Stimulated activated CD4-positive, alpha-beta T cell treated with anti-CD3 and anti-CD28 coated beads, Interleukin-4, amount 100 ng/mL, for 1 hour (primary cell): ENCODE measurements at places on chromosomes 7 and 10.

DNA sequence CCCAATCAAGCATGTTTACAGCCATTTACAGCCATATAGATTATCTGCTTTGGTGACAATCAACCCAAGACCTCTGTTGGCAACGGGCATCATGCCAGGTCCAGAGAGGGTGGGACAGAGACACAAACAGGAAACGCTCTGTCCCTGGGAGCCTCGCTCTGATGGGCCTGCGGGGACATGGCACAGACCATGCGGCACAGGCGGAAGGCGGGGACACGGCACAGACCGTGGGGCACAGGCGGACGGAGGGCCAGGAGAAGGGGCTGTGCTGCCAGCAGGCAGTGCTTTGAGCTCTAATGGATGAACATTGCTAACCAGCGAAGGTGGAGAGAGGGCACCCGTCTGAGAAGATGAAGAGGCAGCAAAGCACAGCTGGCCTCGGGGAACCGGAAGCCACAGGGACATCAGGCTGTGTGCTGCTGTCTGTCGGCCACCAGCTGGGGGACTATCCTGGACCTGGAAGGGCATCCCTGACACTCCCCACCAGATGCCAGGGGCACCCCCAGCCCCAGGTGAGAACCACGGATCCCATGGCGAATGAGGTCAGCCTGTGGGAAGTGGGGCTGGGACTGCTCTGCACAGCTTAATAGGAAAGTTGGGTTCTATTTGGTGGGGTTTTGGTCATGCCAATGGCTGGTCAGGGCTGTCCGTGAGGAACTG is 61.0 kb downstream of the DIP2C start:
- no peak for DNase-seq

DNA sequence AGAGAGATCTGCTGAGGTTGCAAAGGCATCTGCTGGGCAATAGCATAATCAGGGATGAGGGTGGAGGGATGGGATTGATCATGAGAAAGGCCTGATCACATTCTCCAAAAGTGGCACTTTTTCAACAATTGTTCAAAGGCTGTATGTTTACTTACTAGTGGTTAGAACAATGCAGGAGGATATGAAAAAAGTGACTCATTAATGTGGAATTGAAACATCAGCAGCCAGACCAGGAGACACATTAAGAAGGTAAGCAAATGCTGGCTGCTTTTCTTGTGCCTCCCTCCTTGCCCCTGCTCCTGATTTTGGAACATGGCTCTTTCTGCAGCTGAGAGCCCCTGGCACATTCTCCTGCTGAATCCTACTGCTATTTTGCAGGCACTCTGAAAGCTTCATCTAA is 63.5 kb downstream of the FAM204A start:
- DNase-seq = no peak

DNA sequence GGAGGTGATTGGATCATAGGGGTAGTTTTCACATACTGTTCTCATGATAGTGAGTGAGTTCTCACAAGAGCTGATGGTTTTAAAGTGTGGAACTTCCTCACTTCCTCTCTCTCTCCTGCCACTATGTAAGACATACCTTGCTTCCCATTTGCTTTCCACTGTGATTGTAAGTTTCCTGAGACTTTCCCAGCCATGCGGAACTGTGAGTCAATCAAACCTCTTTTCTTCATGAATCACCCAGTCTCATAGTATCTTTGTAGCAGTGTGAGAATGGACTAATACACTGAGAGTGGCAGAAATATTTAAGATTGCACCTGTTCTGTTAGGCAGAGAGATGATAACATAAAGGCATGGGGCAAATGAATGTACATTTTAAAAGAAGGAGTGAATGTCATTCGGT is 507.8 kb downstream of the SORCS3 start:
- DNase-seq = no peak

- no peak for DNase-seq
Observed at GRCh38 chr10:124586142-124586541, 124.5 kb downstream of the LHPP start.
